CD4-positive, alpha-beta T cell treated with Interleukin-21 for 1 hour (primary cell): ENCODE measurements at places on chromosomes 1 and 21.

DNA sequence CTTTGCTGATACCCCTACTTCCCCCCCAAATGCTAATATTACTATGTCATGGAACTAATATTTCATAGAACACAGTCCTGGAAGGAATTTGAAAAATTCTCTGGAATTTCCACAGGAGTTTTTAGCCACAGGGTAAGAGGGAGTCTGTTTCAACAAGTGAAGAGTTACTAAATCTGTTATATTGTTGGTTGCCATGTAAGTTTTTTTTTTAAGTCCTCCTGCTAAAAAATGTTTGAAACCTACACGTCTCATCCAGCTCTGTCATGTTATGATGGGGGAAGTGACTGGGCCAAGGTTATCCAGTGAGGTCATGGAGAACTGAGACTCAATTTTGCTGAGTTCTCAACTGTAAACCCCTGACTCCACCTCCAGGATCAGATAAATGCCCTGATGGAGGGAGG lies 60.8 kb upstream of the USP24 start:
- no peak for DNase-seq

DNA sequence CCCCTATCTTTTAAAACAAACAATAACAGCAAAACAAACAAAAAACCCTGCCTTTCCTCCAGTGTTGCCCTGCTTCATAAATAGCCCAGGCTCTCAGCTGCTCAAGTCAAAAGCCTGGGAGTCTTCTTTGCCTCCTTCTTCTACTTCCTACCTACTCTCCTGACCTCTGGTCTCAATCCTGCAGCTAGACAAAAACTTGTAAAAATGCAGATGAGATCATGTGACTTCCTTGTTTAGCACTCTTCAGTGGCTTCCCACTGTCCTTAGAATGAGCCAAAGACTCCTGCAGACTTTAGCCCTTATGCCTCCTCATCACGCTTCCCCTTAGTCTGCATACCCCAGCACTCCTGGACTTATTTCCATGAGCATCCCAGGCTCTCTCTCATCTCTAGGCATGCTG lies 55.0 kb upstream of the ZNF644 start:
- no peak for DNase-seq

DNA sequence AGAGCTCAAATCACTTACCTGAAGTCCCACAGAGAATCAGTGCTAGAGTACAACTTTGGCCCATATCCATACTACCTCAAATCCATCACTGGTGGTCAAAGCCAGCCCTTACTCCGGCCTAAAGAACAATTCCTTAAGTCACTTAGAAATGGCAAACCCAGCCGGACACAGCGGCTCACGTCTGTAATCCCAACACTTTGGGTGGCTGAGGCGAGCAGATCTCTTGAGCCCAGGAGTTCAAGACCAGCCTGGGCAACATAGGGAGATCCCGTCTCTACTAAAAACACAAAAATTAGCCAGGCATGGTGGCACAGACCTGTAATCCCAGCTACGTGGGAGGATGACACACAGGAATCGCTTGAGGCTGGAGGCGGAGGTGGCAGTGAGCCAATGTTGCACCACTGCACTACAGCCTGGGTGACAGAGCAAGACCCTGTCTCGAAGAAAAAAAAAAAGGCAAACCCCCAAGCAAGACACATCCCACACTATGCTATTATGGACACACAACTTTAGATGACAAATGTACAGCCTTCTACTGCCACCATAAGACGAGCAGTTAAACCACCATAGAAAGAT lies 24.0 kb downstream of the NPHP4 start:
- no peak for DNase-seq

DNA sequence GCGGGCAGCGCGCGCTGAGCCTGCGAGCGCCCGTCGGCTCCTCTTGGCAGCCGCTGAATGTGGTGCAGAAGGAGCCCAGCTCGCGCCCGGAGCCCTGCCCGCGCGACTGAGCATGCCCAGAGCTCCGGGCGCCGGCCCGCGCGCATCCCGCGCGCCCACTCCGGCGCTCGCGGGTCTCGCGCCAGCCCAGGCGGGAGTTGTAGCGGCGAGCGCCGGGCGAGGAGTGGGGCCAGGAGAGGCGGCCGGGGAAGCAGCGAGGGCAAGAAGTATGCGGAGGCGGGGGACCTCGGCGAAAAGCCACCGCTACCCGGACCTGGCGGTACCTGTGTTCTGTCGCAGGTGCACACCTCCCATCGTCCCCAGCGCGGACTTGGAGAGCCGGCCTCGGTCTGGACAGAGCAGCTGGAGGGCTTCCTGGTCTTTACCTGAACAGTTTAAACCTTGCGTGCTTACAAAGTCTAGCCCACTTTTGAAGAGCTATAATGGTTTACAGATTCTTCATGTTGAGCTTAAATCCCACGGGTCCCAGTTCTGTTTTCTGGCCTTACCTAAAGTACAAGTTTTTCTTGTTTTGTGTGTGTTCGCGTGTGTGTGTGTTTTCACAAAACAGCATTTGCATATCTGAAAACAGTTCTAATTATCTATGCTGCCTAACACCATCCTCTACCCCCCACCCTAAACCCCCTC lies at the start of gene DDAH1:
Gene DDAH1, minus strand, starts transcription at position 61 of the 687 bp plus-strand sequence. CDS start 114 bp downstream, outside the sequence.
- no peak for DNase-seq

DNA sequence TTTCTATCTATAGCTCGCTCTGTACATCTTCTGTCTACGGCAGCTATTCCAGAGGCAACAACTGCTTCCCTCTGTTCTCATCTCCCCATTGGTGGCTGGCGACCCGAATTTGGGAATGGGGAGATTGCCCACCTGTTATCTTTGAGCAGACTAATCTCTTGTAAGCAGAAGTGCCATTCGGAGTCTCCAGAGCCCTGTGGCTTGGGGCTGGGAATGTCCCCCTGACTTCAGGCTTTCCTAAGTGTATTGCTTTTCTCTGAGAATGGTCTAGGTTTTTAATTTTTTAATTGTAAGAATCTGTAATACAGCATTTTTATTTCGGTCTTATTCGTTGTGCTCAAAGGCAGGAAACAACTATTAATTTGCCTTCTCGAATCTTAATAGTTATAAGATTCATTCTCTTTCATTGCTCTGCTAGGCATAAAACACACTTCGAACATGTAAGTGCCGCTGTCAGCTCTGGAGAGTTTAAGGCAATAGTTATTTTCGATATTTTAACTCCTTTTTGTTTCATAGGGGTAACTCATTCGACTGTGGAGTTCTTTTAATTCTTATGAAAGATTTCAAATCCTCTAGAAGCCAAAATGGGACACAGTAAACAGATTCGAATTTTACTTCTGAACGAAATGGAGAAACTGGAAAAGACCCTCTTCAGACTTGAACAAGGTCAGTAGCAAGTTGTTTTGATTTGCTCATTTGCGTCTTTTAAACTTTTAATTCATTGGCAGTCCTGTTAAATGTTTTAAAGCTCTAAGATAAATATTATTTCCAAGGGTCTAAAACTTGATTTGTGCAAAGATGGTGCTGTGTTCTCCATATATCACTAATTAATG lies 514 bp downstream of the AGL start:
- no peak for DNase-seq

DNA sequence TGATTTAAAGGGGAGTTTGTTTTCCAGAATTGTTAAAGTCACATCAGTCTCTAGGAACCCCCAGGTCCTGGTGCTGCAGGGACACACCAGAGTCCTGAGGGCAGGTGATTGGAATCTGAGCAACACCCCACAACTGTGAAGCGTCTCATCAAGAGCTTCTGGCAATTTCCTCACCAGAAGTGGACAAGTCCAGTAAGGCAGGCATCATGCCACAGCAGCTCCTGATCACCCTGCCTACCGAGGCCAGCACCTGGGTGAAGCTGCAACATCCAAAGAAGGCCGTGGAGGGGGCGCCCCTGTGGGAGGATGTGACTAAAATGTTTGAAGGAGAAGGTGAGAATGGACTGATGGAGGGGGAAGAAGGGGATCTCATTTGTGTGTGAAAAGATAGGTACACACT lies 2.1 kb downstream of the ZFP69 start:
- DNase-seq, result no peak

- DNase-seq, result peak; percentile 27
Observed at GRCh38 chr21:45236481-45236880, 51.2 kb downstream of the POFUT2 start.

DNA sequence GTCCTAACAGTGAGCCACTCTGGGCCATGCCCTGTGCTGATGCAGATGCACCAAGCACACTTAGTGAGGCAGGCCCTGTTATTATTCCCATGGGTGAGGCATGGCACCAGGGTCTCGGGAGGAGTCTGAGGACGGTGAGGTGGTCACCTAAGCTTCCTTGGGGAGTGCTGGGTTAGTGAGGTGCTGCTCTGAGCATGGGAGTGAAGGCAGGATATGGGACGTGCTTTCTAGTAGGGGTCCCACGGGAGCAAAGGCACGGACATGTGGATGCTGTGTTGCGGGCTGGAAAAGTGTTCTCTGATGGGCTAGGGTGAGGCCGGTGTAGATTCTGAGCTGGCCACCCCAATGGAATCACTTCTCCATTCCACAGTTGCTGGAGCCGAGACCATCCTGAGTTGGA lies 77.5 kb upstream of the CSF3R start:
- DNase-seq, result no peak

DNA sequence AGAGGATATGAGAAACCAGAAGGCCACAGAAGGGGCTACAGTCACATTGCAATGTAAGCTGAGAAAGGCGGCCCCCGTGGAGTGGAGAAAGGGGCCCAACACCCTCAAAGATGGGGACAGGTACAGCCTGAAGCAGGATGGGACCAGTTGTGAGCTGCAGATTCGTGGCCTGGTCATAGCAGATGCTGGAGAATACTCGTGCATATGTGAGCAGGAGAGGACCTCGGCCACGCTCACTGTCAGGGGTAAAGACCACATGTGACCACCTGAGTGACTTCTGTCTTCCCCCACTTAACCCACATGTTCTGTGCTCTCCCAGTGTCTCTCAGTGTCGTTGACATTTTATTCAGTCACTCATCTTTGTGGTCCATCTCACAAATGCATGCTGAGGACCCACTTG lies 92.1 kb downstream of the OBSCN start:
- DNase-seq, result no peak

DNA sequence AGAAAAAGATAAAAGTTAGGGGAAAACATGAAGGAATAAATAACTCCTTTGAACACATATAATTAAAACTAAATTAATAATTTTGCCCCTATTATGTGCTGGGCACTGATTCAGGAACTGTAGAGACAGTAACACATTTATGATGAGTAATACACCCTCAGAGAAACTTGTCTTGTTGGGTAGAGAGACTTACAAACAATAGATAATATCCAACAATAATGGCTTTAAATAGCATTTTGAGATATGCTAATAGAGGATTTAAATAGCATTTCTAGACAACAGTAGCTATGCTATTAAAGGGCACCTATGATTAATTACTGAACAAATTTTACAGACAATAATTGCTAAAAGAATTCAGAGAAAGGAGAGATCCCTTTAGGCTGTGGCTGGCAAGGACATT lies 455.5 kb downstream of the NUF2 start:
- no peak for DNase-seq

- DNase-seq, result no peak
Observed at GRCh38 chr1:106398391-106398790, 658.1 kb upstream of the PRMT6 start.

DNA sequence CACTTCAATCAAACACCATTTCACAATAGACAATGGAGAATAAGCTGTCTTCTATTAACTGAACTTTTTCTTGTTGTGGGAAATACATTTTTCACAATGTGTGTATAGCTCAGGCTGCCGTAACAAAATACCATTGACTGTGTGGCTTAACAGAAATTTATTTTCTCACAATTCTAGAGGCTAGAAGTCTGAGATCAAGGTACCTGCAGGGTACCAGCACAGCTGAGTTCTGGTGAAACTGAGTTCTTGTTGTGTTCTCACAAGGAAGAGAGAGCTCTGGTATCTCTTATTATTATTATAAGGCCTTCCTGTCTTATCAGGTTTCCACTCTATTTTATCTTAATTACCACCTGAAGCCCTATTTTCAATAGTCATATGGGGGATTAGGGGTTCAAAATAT lies 15.4 kb downstream of the ST7L start:
- no peak for DNase-seq

- no peak for DNase-seq
Observed at GRCh38 chr1:5734414-5734813, 257.8 kb downstream of the NPHP4 start.

DNA sequence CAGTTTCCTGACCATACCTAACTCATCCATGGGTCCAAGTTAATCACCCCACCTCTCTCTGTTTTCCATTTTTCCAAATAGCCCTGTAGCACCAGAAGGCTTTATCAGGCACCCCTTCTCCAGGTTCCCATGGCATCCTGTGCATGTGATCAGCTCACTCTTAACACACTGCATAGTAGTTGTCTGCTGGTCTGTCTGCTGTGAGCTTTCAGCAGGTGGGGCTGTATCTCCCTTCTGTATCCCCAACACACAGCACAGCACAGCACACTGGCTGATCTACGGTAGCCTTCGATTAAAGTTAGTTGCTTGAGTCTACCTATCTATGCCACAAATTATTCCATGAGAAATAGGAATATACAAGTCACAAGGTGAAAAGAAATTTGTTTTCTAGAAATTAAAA lies 54.3 kb upstream of the C1orf198 start:
- no peak for DNase-seq

- DNase-seq, result no peak
Observed at GRCh38 chr1:246528933-246529731, 22.1 kb upstream of the SMYD3 start.

GRCh38 chr1:94714552-94714951 lies 105.6 kb upstream of the SLC44A3 start:
- no peak for DNase-seq

- no peak for DNase-seq
Observed at GRCh38 chr1:53350853-53351767, 23.2 kb upstream of the LRP8 start.
